Left cardiac atrium (tissue), 4 donors: ENCODE measurements at places on chromosomes 2 and 18. TPM values are rescaled to one million over a fixed set of nuclear protein-coding genes. Genes with fewer than 3 reads are reported as not detected.

VRK2 gene
- total RNA-seq = 20.5 TPM

ABCA12 gene
- total RNA-seq = not detected

IHH gene
- not detected for total RNA-seq

DSC1 gene
- total RNA-seq = 32.9 TPM

LRP1B gene
- 1.2 TPM for total RNA-seq

ZSWIM2 gene
- total RNA-seq = not detected

IL36RN gene
- total RNA-seq = not detected

FBXO48 gene
- 0.60 TPM for total RNA-seq

LYG2 gene
- total RNA-seq = not detected

DPYSL5 gene
- total RNA-seq = not detected

DNA sequence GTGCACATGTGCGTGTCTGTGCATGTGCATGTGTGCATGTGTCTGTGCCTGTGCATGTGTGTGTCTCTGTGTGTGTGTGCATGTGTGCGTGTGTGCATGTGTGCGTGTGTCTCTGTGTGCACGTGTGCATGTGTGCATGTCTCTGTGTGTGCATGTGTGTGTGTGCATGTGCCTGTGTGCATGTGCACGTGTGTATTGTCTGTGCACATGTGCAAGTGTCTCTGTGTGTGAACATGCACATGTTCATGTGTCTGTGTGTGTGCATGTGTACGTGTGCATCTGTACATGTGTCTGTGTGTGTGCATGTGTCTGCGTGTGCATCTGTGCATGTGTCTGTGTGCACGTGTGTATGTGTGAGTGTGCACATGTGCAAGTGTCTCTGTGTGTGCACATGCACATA lies 277.3 kb downstream of the GALR1 start:
- no peak for DNase-seq

GRCh38 chr2:240672076-240672700 lies 10.5 kb downstream of the AQP12B start:
- DNase-seq = no peak

- DNase-seq = no peak
Observed at GRCh38 chr2:117686699-117687098, 127.8 kb upstream of the DDX18 start.

GRCh38 chr2:149068225-149068995 lies 29.9 kb downstream of the LYPD6B start:
- no peak for DNase-seq

DNA sequence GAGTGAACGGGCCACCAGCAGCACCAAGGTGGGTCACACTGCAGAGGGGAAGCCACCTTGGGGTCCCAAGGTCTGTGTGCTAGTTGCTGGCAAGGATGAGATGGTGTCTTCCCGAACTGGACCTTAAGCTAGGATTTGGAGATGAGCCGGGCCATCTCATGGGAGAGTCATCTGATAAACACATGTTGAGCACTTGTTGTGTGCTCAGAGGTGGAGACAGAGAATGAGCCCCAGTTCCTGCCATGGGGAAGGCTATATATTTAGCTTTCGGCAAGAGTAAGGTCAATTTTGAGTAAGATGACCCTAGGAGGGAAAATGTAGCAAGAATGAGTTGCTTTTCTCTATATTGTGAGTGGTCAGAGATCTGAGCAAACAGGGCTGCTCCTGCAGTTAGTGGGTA lies 41.4 kb upstream of the RPL31 start:
- DNase-seq = no peak

DNA sequence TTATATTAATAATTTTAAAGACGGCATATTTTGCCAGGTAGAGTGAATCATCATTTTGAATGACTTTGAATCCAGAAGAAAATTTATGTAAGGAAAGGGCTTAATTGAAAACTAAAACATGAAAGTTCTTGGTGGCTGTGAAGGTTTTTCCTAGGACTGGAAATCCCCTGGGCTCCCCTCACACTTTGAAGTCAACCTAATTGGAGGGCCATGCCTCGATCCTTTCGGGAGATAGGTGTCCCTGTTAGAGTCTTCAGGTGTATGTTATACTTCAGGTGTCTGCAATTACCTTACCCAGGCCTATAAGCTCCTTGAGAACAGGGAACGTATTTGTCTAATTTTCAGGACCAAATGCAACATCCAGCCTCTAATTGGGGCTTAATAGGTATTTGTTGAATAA lies 73.0 kb downstream of the ARL4C start:
- DNase-seq = no peak

- no peak for DNase-seq
Observed at GRCh38 chr2:112491946-112492345, 10.0 kb downstream of the TTL start.

DNA sequence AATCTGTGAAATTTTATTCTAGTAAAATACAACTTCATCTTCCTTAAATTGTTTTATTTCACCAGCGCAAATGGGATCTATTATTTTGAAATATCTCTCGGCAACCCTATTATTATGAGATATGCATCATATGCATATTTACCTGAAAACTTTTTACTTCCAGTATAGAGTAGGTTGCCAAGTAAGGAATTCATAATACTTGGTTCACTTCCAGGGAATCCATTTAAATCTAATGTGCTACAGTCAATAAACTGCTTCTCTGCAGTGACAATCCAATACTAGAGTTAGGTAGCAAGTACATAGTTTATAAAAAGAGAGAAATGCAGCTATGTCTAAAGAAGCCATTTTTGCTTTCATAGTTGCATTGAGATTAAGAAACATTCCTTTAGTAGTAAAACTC lies 88.8 kb upstream of the FAM117B start:
- DNase-seq = no peak
